Activated CD4-positive, alpha-beta T cell treated with anti-CD3 and anti-CD28 coated beads, Interleukin-2, amount 50 U/mL, for 24 hours (primary cell): ENCODE measurements at places on chromosomes 12 and 14.

DNA sequence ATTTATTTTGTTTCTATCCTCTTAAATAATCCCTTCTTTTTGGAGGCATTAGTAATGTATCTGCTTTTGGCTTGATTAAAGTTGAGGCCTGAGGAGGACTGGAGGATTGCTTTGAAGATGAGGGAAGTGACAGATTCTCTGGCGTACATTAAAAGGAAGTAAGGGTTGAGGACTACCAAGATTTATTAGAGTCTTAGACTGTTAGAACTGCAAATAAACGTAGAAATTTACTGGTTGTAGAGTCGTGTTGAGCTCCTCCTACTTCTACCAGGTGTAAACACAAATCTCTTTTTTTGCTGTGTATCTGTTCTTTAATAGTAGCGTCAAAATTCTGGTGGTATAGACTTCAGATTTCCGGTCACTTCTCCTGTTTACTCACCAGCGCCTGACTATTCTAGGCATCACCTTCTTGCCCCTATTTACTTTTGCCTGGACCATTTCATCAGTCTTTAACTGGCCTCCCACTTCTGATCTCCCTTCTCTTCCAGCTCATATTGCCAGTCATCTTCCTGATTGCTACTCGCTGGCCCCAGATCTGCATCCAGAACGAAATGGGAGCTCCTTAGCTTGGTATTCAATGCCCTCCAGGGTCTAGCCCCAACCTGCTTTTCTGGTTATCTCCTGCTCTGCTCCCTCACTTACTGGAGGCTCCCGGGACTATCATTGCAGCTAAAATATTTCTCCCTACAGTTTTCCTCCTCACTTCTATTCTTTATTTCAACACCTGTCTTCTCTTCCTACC, 8.4 kb upstream of the EID3 start:
- DNase-seq: no peak

GRCh38 chr14:70808416-70809224, 693 bp downstream of the MAP3K9 start:
- DNase-seq: no peak

DNA sequence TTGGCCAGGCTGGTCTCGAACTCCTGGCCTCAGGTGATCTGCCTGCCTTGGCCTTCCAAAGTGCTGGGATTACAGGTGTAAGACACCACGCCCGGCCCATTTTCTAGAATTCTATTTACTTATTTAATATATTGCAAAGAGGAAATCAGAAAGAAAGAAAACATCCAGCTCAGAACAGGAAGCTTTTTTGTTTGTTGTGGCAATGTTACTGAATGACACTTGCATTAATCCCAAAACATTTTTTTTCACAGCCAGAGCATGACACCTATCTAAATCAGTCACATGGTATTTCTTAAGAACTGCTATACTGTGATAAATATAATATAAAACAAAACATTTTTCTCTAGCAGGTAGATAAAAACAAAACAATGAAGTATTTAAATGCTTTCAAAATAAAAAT, 12.6 kb downstream of the CFL2 start:
- no peak for DNase-seq

GRCh38 chr12:51077930-51078329, 5.5 kb downstream of the CSRNP2 start:
- no peak for DNase-seq

DNA sequence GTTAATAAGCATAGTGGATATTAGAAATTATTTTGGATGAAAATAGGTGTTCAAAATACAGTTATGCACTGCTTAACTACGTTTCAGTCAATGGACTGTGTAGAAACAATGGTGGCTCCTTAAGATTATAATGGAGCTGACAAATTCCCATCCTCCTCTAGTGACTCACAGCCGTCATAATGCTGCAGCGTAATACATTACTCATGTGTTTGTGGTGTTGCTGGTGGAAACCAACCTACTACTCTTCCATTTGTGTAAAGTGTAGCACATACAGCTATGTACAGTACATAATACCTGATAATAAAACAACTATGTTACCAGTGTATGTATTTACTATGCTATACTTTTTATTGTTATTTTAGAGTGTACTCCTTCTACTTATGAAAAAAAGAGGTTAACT, 111.2 kb upstream of the TMCC3 start:
- DNase-seq: no peak
